Uterus (tissue), 4 donors: ENCODE measurements at places on chromosomes 5 and 9. TPM values are rescaled to one million over a fixed set of nuclear protein-coding genes. Genes with fewer than 3 reads are reported as not detected.

GRCh38 chr5:77924081-77924480, 147.9 kb upstream of the TBCA start:
- DNase-seq = no peak

- peak; percentile 67 for DNase-seq
Observed at GRCh38 chr5:139847790-139848507, 52.3 kb downstream of the PSD2 start.

- DNase-seq = peak; percentile 59
Observed at GRCh38 chr5:150616024-150616470, 24.4 kb upstream of the SYNPO start.

Gene CXCL14
- total RNA-seq = 4.4 TPM

DNA sequence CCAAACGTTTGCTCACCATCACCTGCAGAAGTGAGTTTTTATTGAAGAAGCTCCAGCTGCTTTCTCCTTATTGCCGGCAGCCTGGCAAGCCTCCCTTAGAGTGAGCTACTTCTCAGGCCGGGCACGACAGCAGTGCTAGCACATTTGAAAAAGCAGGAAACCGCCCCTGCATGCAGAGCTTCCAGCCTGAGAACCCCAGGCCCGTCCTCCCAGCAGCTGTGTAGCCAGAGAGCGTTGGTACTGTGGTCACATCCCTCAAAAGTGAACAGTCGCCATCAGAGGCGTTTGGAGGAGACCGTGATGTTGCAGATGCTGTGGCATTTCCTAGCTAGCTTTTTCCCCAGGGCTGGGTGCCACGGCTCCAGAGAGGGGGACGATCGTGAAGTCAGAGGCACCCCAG, 23.5 kb downstream of the SLC25A25 start:
- DNase-seq = no peak

GRCh38 chr5:108703313-108703712, 44.4 kb upstream of the FER start:
- DNase-seq = no peak
